ENCODE measurements at places on chromosomes 2 and 18.
A peak's percentile ranks its signal among the peaks of the same experiment; 100 is the strongest.

DNA sequence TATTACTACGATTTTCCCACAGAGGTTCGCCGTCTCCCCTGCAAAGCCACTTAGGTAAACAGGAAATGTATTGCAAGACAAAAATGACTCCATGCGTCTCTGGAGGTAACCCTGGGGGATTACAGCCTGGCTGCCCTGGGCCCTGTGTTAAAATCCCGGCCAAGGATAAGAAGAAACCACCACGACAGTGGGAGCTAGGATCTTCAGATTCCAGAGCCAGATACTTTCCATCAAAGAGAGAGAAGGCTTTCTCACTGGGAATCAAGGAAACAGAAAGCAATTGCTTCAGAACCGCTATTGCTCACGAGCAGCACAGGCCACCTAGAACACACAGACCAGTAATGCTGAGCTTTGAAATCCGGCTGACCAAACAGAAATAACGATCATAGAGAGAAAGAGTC, 97.9 kb upstream of the ZNF516 start:
- H3K4me3 ChIP-seq = no peak overlapping the region
- H3K27me3 ChIP-seq = no peaks in the 10 kb centered on the region
- no peak for DNase-seq
- no peak overlapping the region for H3K27ac ChIP-seq
- H3K4me1 ChIP-seq = no peaks in the 10 kb centered on the region
- H3K36me3 ChIP-seq = no peaks in the 10 kb centered on the region

GRCh38 chr18:45835057-45835636, 9.7 kb downstream of the SIGLEC15 start:
- peaks cover 15% of the 10 kb centered on the region for H3K27me3 ChIP-seq
- H3K27ac ChIP-seq = no peak overlapping the region
- H3K4me3 ChIP-seq = no peak overlapping the region
- DNase-seq = no peak
- H3K4me1 ChIP-seq = peaks cover 2% of the 10 kb centered on the region
- no peaks in the 10 kb centered on the region for H3K36me3 ChIP-seq

GRCh38 chr2:112486895-112487294, 4.9 kb downstream of the TTL start:
- H3K27ac ChIP-seq = no peak overlapping the region
- no peaks in the 10 kb centered on the region for H3K27me3 ChIP-seq
- H3K4me3 ChIP-seq = no peak overlapping the region
- no peak for DNase-seq
- peaks cover 6% of the 10 kb centered on the region for H3K4me1 ChIP-seq

- DNase-seq = no peak
- H3K27ac ChIP-seq = no peak overlapping the region
- H3K4me1 ChIP-seq = no peaks in the 10 kb centered on the region
- H3K36me3 ChIP-seq = no peaks in the 10 kb centered on the region
- no peak overlapping the region for H3K4me3 ChIP-seq
Measured at GRCh38 chr2:210559182-210559581, 2.8 kb downstream of the CPS1 start.

DNA sequence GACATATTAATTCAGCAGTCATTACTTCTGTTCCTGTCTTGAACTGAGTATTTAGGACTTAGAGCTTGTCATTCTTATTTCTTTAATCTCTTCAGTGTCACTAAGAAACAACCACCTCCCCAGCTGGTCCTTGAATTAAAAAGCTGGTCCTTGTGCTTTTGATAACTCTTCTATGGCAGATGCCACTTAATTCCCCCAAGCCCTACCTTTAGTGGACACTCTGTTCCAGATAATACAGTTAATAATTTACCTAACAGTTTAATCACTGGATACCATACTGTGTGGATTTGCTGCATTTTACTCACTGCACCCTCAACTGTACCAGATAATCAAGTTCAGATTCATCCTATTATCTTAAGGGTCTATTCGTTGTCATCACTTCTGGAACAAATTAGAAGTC, 73.1 kb downstream of the SKA1 start:
- H3K27ac ChIP-seq = no peak overlapping the region
- H3K36me3 ChIP-seq = no peaks in the 10 kb centered on the region

DNA sequence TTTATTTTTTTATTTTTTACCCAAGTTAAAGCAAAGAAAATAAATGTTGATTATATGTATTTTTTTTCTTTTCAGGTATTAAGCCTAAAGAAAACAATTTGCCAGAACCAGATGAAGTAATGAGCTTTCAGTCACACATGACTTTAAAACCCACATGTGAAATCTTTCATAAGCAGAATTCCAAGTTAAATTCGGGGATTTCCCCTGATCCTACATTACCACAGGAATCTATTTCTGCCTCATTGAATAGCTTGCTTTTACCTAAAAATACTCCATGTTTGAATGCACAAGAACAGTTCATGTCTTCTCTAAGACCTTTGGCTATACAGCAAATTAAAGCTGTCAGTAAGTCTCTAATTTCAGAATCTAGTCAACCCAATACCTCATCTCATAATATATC, 26.6 kb downstream of the GEN1 start:
- no peaks in the 10 kb centered on the region for H3K4me1 ChIP-seq
- H3K36me3 ChIP-seq = peaks cover 9% of the 10 kb centered on the region
- no peak overlapping the region for H3K27ac ChIP-seq
- no peak overlapping the region for H3K4me3 ChIP-seq
- no peaks in the 10 kb centered on the region for H3K27me3 ChIP-seq

- H3K4me1 ChIP-seq = no peaks in the 10 kb centered on the region
- H3K27ac ChIP-seq = no peak overlapping the region
- H3K36me3 ChIP-seq = no peaks in the 10 kb centered on the region
- H3K27me3 ChIP-seq = no peaks in the 10 kb centered on the region
Measured at GRCh38 chr18:78965260-78965659, 14.4 kb upstream of the SALL3 start.

DNA sequence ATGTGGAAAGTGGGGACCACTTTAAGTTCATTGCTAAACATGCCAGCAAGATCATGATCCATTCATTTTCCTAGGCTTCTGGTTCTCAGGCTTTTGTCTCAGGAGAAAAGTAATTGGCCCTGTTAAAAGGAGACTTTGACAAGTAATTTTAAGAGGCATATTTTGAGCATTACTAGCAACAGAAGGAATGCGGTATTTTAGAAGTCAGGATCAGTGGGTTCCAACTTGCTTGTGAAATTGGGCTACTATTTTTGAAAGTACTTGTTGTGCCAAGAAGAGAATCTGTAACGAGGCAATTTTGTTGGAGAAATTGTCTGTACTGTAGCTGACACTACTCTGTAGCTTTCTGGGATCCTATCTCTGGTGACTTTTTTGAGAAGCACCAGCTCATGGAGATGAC, 59.4 kb downstream of the CERS6 start:
- peaks cover 12% of the 10 kb centered on the region for H3K4me1 ChIP-seq
- no peak overlapping the region for H3K4me3 ChIP-seq
- H3K27ac ChIP-seq = peak overlapping the region; percentile 74
- H3K27me3 ChIP-seq = no peaks in the 10 kb centered on the region

GRCh38 chr2:58466804-58467203, 225.7 kb upstream of the FANCL start:
- H3K4me1 ChIP-seq = no peaks in the 10 kb centered on the region
- no peak overlapping the region for H3K4me3 ChIP-seq
- DNase-seq = no peak
- no peak overlapping the region for H3K27ac ChIP-seq
- H3K27me3 ChIP-seq = no peaks in the 10 kb centered on the region
- H3K36me3 ChIP-seq = no peaks in the 10 kb centered on the region

DNA sequence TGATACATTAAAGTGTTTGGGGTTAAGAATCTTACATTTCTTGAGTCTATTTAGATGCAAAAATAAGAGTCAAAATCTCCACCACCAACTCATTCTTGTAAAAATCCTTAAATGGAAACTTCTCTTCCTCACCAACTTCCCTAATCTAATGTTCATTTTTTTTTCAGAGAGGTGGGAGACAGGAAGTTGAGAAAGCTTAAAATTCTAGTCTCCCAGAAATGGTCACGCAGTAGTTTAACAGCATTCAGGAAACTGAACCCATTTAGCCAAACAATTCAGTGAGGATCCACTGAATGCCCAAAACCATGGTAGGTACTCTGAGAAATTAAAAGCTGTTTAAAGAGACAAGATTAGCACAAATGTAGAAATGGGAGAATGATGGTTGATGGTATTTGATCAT, 69.0 kb downstream of the TXNL1 start:
- DNase-seq = no peak
- H3K27me3 ChIP-seq = no peaks in the 10 kb centered on the region
- H3K4me1 ChIP-seq = no peaks in the 10 kb centered on the region
- no peak overlapping the region for H3K4me3 ChIP-seq
- no peaks in the 10 kb centered on the region for H3K36me3 ChIP-seq

GRCh38 chr2:7835693-7836680, 845.9 kb upstream of the ID2 start:
- H3K27me3 ChIP-seq = no peaks in the 10 kb centered on the region
- H3K36me3 ChIP-seq = no peaks in the 10 kb centered on the region
- no peak overlapping the region for H3K4me3 ChIP-seq
- DNase-seq = peak; percentile 46

DNA sequence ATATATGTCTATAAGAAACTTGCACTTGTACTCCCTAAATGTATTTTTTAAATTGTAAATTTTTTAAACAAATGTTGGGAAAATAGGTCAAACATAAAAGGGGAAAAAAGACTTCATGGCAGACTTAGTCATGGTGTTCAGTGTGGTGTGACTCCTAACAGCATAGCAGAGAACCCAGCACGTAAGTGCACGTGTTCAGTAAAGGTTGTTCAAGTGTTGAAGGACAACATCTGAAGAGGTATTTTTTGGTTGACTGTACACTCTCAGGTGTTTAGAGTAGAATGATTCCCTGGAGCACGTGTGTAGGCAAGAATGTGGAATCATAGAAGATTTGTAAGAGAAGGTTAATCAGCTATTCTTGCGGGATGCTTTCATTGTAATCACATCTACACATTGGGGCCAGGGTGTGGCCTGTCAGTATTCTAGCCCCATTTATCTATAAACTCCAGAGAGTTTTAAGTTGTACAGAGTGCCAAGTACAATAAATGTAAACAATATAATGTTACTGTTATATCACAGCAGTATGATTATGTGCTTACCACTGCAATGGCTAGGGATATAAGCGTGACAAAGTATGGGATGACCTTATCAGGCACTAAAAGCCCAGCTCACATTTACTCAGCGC, 106.8 kb downstream of the CRIM1 start:
- peaks cover 12% of the 10 kb centered on the region for H3K4me1 ChIP-seq
- DNase-seq = no peak
- no peak overlapping the region for H3K27ac ChIP-seq
- H3K27me3 ChIP-seq = no peaks in the 10 kb centered on the region
- H3K4me3 ChIP-seq = no peak overlapping the region

- H3K4me3 ChIP-seq = no peak overlapping the region
- no peaks in the 10 kb centered on the region for H3K27me3 ChIP-seq
- H3K27ac ChIP-seq = no peak overlapping the region
- DNase-seq = no peak
Measured at GRCh38 chr18:69996417-69996816, 48.7 kb upstream of the CD226 start.

- H3K36me3 ChIP-seq = no peaks in the 10 kb centered on the region
- no peak for DNase-seq
- H3K27ac ChIP-seq = no peak overlapping the region
- no peak overlapping the region for H3K4me3 ChIP-seq
- H3K27me3 ChIP-seq = peaks cover 2% of the 10 kb centered on the region
Measured at GRCh38 chr2:238561230-238561629, 134.5 kb downstream of the ASB1 start.

GRCh38 chr2:197071790-197072436, 145.4 kb upstream of the PGAP1 start:
- no peak for DNase-seq
- H3K36me3 ChIP-seq = no peaks in the 10 kb centered on the region
- no peaks in the 10 kb centered on the region for H3K4me1 ChIP-seq
- H3K4me3 ChIP-seq = no peak overlapping the region
- no peaks in the 10 kb centered on the region for H3K27me3 ChIP-seq

- H3K36me3 ChIP-seq = no peaks in the 10 kb centered on the region
- peaks cover 15% of the 10 kb centered on the region for H3K4me1 ChIP-seq
- no peak overlapping the region for H3K4me3 ChIP-seq
- peak; percentile 63 for DNase-seq
- H3K27me3 ChIP-seq = no peaks in the 10 kb centered on the region
Measured at GRCh38 chr2:69946351-69947324, 14.8 kb downstream of the ASPRV1 start.

DNA sequence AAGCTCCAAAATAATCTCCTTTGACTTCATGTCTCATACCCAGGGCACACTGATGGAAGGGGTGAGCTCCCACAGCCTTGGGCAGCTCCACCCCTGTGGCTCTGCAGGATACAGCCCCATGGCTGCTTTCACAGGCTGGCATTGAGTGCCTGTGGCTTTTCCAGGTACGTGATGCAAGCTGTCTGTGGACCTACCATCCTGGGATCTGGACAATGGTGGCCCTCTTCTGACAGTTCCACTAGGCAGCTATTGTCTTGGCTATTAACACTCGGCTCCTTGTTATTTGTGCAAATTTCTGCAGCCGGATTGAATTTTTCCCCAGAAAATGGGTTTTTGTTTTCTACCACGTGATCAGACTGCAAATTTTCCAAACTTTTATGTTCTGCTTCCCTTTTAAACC, 634.2 kb downstream of the TSN start:
- H3K4me3 ChIP-seq = no peak overlapping the region
- no peak for DNase-seq
- H3K27me3 ChIP-seq = no peaks in the 10 kb centered on the region
- H3K4me1 ChIP-seq = no peaks in the 10 kb centered on the region
- no peak overlapping the region for H3K27ac ChIP-seq

GRCh38 chr2:233242231-233242927, 9.1 kb upstream of the ATG16L1 start:
- H3K27ac ChIP-seq = no peak overlapping the region
- no peaks in the 10 kb centered on the region for H3K27me3 ChIP-seq
- peak; percentile 51 for DNase-seq
- H3K4me3 ChIP-seq = no peak overlapping the region
- H3K36me3 ChIP-seq = no peaks in the 10 kb centered on the region

DNA sequence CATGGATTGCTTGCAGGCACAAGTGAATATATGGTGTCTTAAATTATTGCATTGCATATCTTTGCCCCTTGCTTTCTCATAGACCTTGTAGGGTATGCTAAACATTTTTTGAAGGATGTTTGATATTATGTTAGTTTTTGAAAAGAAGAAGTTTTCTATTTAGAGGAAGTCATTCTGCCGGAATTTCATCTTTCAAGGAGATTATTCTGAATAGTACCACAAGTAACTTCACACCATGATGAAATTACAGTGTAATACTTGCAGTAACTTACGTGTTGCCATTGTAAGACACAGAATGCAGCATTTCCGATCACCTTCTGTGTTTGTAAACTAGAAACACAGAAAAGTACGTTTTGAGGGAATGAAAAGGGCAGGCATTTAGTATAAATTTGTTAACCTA, 71.9 kb downstream of the ACVR2A start:
- H3K4me3 ChIP-seq = no peak overlapping the region
- no peaks in the 10 kb centered on the region for H3K27me3 ChIP-seq
- no peak for DNase-seq
- no peaks in the 10 kb centered on the region for H3K36me3 ChIP-seq

DNA sequence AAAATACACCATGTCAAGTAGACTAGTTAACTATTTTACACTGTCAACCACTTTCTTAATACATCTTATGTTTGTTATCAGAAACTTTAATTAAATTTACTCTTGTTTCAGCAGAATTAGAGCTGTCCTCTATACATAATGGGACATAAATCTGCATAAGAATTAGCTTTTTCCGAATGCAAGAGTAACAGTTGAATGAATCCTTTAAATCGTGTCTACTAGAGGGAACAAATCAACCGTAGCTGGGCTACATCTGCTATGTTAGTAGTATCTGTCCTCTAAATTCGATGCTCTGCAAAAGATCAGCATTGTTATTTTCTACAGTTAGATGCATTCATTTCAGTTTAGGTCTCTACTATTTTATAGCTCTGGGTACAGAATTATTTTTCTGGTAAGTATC, 1090.6 kb downstream of the DPP10 start:
- no peaks in the 10 kb centered on the region for H3K27me3 ChIP-seq
- H3K36me3 ChIP-seq = no peaks in the 10 kb centered on the region
- DNase-seq = no peak
- no peak overlapping the region for H3K27ac ChIP-seq

Data from trophoblast cell (in vitro differentiated cells and primary cell).